ENCODE measurements at places on chromosomes 7 and 10.

GRCh38 chr7:82789883-82790609, 346.5 kb upstream of the CACNA2D1 start:
- no peak overlapping the region for H3K4me3 ChIP-seq
- no peaks in the 10 kb centered on the region for H3K27me3 ChIP-seq
- no peaks in the 10 kb centered on the region for H3K36me3 ChIP-seq
- no peaks in the 10 kb centered on the region for H3K4me1 ChIP-seq
- H3K27ac ChIP-seq: no peak overlapping the region
- DNase-seq: no peak

DNA sequence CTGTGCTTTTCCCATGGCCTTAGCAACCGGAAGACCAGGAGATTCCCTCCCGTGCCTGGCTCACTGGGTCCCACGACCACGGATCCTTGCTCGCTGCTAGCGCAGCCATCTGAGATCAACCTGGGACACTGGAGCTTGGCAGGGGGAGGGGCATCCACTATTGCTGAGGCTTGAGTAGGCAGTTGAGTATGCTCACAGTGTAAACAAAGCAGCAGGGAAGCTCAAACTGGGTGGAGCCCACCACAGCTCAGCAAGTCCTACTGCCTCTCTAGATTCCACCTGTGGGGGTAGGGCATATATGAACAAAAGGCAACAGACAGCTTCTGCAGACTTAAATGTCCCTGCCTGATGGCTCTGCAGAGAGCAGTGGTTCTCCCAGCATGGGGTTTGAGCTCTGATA, 697.0 kb downstream of the SORCS1 start:
- H3K27me3 ChIP-seq: no peaks in the 10 kb centered on the region
- no peaks in the 10 kb centered on the region for H3K4me1 ChIP-seq
- no peak overlapping the region for H3K4me3 ChIP-seq

GRCh38 chr7:77537136-77537777, at the start of gene PTPN12:
TSS of gene PTPN12 (plus strand) at chr7:77537295. CDS start at chr7:77537547, 252 bp downstream.
- peak within 1 kb of the TSS; percentile 100 for H3K4me3 ChIP-seq
- DNase-seq: no peak
- H3K27ac ChIP-seq: peak within 1 kb of the TSS; percentile 99
- H3K36me3 ChIP-seq: no peaks in the 10 kb centered on the region

- peaks cover 4% of the 10 kb centered on the region for H3K36me3 ChIP-seq
- peak overlapping the region; percentile 34 for H3K27ac ChIP-seq
- H3K4me1 ChIP-seq: no peaks in the 10 kb centered on the region
- no peaks in the 10 kb centered on the region for H3K27me3 ChIP-seq
- DNase-seq: no peak
- no peak overlapping the region for H3K4me3 ChIP-seq
Measured at GRCh38 chr7:36289833-36290661, 99.6 kb upstream of the ANLN start.

- no peak overlapping the region for H3K4me3 ChIP-seq
- no peaks in the 10 kb centered on the region for H3K4me1 ChIP-seq
- H3K36me3 ChIP-seq: no peaks in the 10 kb centered on the region
- DNase-seq: no peak
- H3K27ac ChIP-seq: no peak overlapping the region
Measured at GRCh38 chr7:118844748-118845147, 620.2 kb downstream of the ANKRD7 start.

DNA sequence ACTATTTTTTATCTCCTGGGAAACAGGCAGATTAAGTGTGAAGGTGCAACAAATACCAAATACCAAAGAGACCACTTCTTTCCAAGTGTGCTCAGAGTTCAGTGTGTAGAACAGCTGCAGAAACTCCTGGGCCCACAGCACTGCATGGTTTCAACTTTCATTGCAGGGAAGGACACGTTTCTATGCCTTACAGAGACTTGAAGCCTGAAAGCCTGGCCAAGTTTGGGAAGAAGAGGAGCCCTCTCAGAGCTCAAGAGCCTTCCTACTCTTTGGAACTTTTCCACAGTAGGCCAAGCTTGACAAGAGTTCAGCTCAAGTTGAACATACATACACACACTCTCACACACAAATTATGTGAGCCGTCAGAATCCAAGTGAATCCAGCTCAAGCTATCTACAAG, 2.5 kb downstream of the HOXA4 start:
- no peaks in the 10 kb centered on the region for H3K4me1 ChIP-seq
- DNase-seq: no peak
- H3K36me3 ChIP-seq: no peaks in the 10 kb centered on the region
- H3K27ac ChIP-seq: no peak overlapping the region
- no peak overlapping the region for H3K4me3 ChIP-seq

DNA sequence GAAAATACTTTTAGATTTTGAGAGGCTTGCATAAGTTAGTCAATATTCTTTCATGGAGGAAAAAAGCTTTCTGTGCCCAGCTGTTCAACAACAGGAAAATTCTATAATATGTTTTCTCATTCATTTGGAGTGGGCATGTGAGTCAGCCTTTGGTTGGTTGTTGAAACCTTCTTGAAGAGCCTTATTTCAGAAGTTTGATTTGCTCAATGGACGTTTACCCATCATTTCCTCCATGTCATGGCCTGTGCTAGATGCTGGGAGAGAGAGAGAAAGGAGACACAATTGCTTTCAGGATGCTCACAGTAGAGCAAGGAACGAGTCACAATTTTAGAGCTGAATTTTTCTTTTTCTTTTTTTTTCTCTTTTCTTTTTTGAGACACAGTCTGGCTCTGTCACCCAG, 181.7 kb downstream of the PRKCQ start:
- H3K4me1 ChIP-seq: peaks cover 25% of the 10 kb centered on the region
- H3K27ac ChIP-seq: no peak overlapping the region
- H3K36me3 ChIP-seq: no peaks in the 10 kb centered on the region
- no peaks in the 10 kb centered on the region for H3K27me3 ChIP-seq

Measured in tibial nerve (tissue), 4 donors.